ENCODE measurements at places on chromosomes 2 and 18.

DNA sequence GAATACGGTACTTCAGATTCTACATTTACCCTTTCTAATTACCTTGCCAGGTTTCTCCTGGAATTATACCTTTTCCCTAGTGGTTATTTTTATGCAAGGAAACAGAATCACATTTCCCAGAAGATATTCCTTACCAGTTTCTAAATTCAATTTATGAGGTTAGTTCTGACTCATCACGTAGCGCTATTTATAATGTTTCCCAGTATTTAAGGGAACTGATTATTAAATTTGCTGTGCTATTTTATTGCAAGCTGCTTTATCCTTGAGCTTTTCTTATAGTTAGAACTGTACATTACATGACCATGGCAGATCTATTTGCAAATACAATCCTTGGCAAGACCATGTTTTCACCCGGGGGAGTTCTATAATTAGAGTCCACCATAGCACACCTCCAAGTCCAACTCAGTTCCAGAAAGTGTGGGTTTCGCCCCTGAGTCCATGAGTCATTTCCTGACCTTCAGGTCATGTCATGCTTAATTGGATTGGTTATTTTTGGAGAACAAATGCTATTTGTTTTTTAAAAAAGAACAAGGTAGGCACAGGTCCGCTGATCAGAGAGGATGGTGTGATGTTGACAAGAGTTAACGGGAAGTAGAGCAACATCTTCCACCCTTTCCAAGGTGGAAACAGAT lies 126.6 kb downstream of the ZNF532 start:
- no peak for DNase-seq

DNA sequence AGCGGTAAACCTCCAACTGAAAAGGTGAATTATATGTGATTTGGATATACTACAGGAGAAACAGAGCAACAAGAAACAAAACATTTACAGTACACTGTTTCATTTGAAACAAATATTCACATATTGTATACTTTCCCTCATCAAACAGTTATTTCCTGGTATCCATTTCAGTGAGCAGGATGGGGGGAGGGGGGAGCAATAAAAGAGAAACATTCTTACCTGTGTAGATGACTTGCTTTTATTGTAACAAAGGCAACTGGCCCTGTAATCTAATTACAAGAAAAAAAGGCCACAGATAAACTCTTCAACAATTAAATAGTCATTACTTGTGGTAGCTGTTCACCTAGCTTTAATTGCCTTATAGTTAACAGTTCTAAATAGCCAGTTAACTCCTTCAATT lies 3.9 kb upstream of the PPP1CB start:
- no peak for DNase-seq

DNA sequence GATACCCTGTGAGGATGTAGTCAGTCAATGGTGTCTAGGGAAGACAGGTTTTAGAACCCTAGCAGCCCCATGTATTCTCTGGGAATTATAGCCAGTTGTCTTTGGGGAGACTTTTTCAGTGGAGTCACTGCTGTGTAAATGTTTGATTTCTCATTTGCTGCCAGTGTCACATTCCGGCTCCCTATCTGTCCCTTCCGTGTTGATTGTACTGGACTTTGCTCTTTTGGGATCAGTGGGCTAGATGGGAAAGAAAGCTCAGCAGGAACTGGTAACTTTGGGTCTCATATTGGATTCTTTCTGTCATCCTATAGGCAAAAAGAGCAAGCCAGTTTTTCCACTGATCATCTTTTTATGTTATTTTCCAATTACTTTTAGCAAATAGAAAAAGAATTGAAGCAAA lies 70.1 kb downstream of the GTF3C3 start:
- DNase-seq, result no peak

GRCh38 chr18:11091746-11092145 lies 57.6 kb downstream of the PIEZO2 start:
- DNase-seq, result no peak

DNA sequence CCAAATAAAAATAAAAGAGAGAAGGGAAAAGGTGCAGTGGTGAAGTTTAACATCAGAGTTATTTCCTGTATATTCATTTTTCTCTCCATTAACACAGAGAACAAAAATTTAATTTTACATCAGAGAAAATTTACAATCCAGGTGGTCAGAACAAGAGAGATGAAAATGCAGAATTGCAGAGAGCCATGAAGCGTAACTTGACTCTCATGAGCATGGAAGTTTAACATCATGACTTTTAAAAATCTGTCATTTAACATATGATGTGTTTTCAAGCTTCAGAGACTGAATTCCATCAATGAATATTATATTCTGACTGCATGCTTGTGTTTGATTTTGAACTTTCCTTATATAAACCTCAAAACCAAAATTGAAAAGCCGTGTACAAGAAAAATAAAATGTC lies 79.3 kb upstream of the ZNF397 start:
- no peak for DNase-seq

DNA sequence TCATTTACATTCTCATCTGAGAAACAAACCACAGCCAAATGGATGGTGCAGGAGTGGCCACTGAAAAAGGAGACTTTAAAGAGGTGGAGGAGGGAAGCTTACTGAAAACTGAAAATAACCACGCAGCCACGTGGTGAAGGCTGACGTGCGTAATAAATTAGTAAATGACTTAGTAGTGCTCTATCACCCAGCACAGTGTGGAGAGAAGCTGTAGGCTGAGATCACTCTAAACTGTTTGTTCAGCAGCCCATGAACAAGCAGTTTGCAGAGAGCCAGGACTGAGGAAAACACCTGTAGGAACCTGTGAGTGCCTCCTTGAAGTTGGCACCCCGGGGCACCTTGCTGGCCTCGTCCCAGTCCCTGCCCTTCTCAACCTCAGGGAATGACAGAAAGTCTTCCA lies 193.0 kb downstream of the TXNL1 start:
- DNase-seq, result no peak

DNA sequence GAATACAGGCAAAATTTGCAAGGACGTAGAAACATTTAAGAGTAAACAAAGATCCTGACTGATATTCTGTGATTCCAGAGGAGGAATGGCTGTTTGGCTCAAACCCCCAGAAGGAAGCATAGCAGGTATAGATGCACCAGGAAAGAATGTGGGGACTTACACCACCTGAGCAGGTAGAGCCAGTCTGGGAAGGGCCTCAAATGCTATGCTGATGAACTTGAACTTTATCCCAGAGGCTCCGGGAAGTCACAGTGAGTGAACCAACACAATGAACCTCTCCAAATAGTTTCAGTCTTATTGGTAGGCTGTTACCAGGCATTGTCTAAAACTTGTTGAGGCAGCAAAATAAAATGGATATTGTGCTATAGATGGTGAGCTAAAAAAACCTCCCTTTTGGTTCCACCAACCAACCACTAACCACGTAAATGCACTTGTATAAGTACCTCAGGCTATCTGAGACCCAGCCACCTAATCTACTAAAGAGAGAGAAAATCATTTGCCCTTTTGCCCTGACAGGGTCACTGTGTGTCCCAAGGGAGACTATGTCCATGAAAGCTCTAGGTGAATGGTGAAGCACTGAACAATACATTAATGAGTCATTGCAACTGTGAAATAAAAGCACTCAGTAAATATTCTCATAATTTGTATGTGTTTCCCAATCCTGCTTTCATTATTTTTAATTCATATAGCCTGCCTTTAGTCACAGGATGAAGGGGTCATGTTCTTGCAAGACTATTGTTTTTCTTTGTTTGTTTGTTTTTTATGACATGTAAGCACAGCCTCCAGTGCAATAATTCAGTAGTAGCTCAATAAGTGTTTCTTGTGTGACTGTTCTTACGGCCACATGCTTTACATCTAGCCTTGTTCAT lies 911.6 kb downstream of the EPHA4 start:
- DNase-seq, result no peak

GRCh38 chr2:41998186-41999127 lies 49.4 kb upstream of the PKDCC start:
- no peak for DNase-seq

- no peak for DNase-seq
Measured at GRCh38 chr18:45566025-45566740, 49.1 kb upstream of the SLC14A2 start.

- no peak for DNase-seq
Measured at GRCh38 chr2:43397411-43397810, 171.0 kb upstream of the ZFP36L2 start.

DNA sequence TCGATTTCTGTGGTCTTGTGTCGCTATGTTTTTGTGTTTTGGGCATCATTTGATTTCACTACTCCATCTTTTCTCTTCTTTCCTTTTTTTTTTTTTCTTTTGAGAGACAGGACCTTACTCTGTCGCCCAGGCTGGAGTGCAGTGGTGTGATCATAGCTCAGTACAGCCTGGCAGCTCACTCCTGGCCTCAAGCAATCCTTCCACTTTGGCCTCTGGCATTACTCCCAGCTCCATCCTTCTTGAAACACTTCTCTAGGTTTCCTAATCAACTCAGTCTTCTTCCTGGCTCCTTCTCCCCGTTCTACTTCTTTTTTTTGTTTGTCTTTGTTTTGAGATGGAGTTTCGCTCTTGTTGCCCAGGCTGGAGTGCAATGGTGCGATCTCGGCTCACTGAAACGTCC lies 26.5 kb downstream of the TCF23 start:
- no peak for DNase-seq

DNA sequence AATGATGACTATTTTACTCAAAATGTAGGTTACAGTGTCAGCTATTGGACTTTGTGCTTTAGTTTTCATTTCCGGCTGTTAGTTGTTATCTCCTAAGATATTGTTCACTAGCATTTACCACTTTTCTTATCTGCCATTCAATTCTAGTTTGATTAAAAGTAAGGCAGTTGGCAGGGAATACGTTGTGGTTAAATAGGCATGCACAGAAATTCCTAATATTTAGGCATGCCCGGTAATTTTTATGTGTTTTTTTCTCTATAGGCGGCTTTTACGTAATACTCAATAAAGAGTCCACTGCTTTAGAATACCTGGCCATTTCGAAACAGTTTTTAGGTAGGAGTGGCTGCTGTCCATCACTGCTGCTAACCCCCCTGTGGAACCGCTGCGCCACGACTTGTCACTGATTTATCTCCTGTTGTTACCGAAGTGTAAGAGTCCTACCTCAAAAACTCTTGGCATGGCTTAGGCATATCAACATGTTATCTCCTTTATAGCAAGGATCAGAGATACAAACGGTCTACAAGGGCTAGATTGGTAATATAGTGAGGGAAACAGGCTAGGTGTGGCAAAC lies 39.5 kb downstream of the BABAM2 start:
- no peak for DNase-seq

DNA sequence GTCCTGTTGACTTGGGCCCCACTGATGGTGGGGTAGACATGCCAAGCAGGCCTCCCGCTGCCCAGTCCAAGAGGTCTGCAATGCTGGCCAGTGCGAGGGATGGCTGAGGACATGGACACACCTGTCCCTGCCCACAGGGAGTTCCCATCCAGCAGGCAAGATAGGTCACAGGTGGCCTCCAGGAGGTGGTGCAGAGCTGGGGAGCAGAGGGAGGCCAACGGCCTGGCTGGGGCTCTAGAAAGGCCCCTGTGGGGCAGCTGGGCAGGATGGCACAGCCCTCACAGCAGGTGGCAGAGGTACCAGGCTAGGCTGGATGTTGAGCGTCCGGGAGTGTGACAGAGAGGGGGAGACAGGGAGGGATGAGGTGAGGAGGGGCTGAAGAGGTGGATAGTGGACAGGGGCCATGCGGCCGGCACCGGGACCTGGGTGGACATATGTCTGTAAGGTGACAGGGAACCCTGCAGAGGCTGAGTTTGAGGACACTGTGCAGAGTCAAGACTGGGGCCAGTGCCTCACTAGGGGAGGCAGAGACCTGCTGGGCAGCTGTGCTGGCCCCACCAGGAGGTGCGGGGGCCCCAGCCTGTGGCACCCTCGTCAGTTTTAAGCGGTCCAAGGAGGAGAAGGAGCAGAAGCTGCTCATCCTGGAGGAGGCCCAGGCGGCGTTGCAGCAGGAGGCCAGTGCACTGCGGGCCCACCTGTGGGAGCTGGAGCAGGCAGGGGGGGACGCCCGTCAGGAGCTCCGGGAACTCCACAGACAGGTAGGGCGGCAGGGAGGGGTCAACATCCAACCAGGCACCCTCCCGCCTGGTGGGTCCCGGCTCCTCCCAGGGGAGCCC lies 34.3 kb upstream of the SNED1 start:
- DNase-seq, result peak; percentile 0

GRCh38 chr2:219045937-219046550 lies 4.7 kb upstream of the CFAP65 start:
- peak; percentile 71 for DNase-seq

- no peak for DNase-seq
Measured at GRCh38 chr2:207038299-207038698, 99.0 kb downstream of the CPO start.

GRCh38 chr2:206556357-206556949 lies 85.8 kb upstream of the FAM237A start:
- no peak for DNase-seq

DNA sequence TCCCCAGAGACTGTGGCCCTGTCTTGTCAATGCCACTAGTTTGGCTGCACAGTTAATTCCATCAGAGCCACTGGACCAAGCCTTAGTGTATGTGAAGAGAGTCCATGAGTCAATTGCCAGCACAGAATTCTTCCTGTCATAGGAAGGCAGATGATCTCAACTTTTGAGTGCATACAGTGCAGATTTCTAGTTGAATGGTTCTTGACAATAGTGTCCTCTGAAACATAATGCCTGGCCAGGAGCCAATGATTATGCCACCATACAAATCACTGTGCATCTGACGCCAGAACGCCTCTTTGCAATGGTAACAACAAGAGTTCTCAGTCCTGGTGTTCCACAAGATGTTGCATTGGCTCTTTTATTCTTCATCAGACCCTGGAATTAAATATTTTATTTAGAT lies 7.1 kb downstream of the NEUROD1 start:
- DNase-seq, result no peak

DNA sequence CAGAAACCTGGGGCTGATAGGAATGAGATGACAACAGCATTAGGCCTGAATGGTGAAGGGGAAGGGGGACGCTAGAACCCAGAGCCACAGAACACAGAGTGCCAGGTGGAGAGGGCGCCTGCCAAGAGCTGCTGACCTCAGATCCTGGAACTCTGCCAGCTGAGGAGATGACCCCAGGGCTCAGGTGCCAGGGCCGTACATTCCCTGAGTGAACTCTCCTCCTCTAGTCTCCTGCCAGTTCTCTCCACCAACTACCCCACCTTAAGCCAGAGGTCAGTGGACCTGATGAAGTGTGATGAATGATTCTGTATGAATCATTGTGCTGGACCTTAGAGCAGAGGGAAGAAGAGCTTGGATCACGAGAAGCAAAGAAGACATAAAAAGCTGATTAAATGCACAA lies 1582.2 kb upstream of the ACVR2A start:
- no peak for DNase-seq

- DNase-seq, result no peak
Measured at GRCh38 chr18:23824669-23825068, 135.4 kb downstream of the LAMA3 start.

DNA sequence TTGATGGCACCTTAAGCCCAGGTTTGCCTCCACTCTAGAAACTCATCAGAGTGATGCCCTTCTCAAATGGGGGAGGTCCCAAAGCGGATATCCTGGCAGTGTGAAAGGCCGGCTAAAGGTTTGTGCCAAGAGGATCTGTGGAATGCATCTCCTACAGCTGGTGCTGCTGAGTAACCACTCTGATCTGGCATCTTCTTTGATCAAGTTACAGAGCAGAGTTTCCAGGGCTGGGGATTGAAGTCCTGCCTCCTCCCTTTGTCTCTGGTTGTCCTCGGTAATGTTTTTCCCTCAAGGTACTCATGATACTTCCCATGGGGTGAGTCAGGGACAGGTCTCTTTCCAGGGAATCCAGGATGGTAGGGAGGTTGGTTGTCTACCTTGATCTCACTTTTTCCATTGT lies 24.6 kb downstream of the PRKRA start:
- no peak for DNase-seq

GRCh38 chr2:187477051-187477450 lies 29.0 kb upstream of the CALCRL start:
- DNase-seq, result no peak

- DNase-seq, result no peak
Measured at GRCh38 chr2:219769090-219769910, 141.9 kb downstream of the SLC4A3 start.

GRCh38 chr2:241659150-241659739 lies 21.8 kb downstream of the ATG4B start:
- DNase-seq, result peak; percentile 30

Data from progenitor cell of endocrine pancreas (in vitro differentiated cells).